ENCODE measurements at places on chromosomes 1 and 21. TPM values are rescaled to one million over a fixed set of nuclear protein-coding genes. Genes with fewer than 3 reads are reported as not detected.

Gene BMP8B
- 2.2 TPM for total RNA-seq

Gene NOS1AP
- total RNA-seq: 3.5 TPM

GRCh38 chr21:35035581-35035980, 13.5 kb downstream of the RUNX1 start:
- no peak for ATAC-seq

GRCh38 chr1:116986421-116987255, 14.9 kb upstream of the CD101 start:
- no peak for ATAC-seq

GRCh38 chr21:35470522-35470921, 421.4 kb upstream of the RUNX1 start:
- no peak for ATAC-seq

GRCh38 chr1:37478890-37479254, 4.5 kb downstream of the ZC3H12A start:
- ATAC-seq: no peak

DNA sequence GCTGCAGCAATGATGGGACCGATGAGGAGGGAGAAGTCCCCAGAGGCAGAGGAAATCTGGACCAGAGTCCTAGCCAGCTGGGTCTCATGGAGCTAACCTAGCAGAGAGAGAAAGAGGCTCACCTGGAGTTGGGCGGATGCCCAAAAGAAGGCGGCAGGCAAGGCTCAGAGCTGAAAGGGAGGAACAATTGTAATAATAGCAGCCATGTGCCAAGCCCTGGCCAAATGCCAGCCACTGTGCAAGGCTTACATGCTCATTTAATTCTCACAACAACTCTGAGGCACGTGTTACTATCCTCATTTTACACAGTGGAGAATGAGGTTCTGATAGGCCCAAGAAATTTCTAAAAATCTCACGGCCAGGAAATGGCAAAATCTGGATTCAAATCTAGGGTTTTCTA, 50.0 kb upstream of the ZNF648 start:
- ATAC-seq: no peak

DNA sequence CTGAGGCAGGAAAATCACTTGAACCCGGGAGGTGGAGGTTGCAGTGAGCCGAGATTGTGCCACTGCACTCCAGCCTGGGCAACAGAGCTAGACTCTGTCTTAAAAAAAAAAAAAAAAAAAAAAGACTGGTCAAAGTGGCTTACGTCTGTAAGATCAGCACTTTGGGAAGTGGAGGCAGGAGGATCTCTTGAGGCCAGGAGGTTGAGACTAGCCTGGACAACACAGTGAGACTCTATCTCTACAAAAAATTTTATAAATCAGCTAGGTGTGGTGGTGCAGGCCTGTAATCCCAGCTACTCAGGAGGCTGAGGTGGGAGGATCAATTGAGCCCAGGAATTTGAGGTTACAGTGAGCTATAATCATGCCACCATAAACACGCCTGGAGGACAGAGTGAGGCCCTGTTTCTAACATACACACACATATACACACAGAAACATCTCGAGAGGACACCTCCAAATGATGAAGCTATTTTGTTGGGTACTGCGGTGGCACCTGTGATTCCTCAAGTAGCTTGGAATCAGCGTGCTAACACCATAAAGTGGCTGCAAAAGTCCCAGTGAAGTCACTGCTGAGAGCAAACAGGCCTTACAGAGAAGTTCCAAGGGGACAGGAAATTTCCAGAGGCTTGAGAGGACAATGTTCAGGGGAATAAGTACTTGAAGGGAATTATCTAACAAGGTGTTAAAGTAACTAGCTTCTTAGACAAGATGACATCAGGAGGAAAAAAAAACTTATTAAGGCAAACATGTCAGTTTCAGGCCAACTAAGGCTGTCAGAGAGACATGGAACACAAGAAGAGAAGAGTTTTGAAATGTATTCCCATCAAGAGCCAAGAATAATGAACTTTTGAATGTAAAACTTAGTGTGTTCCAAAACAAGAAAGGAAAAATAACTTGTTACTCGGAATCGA, 1.3 kb downstream of the NADK start:
- no peak for ATAC-seq

- no peak for ATAC-seq
Observed at GRCh38 chr1:147388969-147389368, 146.5 kb downstream of the CHD1L start.

- ATAC-seq: no peak
Observed at GRCh38 chr1:18922848-18923755, 20.7 kb upstream of the ALDH4A1 start.

DNA sequence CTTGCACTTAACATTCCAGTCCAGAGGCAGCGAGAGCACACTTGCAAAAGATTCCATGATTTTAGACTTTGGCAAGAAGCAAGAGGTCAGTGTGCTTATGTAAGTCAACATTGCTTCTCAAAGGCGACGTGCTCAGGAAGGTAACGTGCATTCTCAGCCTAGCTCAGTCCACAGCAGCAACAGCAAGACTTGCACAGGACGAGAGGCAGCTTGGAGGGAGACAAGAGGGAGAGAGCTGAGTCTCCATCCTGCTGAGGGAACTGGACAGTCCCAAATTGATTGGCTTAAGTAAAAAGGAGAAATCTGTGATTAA, 56.5 kb downstream of the PTP4A2 start:
- ATAC-seq: no peak
